H4 (cell line): ENCODE measurements at places on chromosomes 3 and 15.

GRCh38 chr3:107523289-107523538 lies 452 bp downstream of the BBX start:
- no peak for DNase-seq

- no peak for DNase-seq
These were observed 53.1 kb upstream of the ULK4 start for GRCh38 chr3:42014921-42015533.

DNA sequence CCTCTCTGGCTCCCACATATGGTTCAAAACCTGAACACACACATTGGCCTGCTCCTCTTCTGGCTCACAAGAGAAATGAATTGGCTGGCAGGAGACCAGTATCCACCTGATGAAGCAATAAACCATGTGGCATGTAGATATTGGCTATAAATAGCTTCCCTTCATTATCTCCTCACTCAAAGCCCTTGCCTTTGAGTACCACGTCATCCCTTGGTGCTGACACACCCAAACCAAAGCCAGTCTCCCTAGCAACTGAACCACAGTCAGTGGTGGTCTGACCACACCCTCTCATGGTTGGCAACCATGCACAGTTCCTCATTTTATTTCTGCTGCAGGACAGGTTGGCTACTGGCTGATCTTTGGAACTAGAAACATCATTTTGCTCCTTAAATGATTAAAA lies 98.8 kb downstream of the ZNF621 start:
- DNase-seq = no peak

- no peak for DNase-seq
These were observed 12.0 kb upstream of the PAQR9 start for GRCh38 chr3:142975316-142975995.

- no peak for DNase-seq
These were observed 9.7 kb downstream of the PARP16 start for GRCh38 chr15:65277015-65277414.
